ENCODE measurements at places on chromosomes 6 and 20.

DNA sequence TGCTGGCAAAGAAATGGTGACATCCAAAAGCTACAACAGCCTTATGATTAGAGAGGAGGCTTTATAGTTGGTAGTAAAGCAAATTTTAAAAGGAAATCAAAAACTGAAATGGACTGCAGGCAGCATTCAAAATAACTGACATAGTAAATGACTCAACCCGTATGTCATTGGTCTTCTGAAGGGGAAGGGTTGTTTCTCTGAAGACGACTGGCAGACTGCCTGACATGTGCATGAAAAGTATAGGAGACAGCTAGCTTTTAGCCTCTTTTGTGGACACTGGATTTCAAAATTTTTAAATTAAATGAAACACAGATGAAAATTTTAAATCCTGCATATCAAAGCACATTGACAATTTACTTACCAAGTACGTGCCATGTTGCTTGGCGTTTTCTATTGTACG lies 90.7 kb downstream of the TRMT6 start:
- no peak for DNase-seq

GRCh38 chr6:146974351-146974750 lies 229.9 kb upstream of the STXBP5 start:
- DNase-seq: no peak

GRCh38 chr6:25851961-25852360 lies 20.1 kb upstream of the SLC17A1 start:
- DNase-seq: no peak

GRCh38 chr20:64065974-64066343 lies 3.0 kb downstream of the TCEA2 start:
- no peak for DNase-seq

GRCh38 chr20:21019814-21020658 lies 86.1 kb downstream of the LINC00237 start:
- DNase-seq: no peak

DNA sequence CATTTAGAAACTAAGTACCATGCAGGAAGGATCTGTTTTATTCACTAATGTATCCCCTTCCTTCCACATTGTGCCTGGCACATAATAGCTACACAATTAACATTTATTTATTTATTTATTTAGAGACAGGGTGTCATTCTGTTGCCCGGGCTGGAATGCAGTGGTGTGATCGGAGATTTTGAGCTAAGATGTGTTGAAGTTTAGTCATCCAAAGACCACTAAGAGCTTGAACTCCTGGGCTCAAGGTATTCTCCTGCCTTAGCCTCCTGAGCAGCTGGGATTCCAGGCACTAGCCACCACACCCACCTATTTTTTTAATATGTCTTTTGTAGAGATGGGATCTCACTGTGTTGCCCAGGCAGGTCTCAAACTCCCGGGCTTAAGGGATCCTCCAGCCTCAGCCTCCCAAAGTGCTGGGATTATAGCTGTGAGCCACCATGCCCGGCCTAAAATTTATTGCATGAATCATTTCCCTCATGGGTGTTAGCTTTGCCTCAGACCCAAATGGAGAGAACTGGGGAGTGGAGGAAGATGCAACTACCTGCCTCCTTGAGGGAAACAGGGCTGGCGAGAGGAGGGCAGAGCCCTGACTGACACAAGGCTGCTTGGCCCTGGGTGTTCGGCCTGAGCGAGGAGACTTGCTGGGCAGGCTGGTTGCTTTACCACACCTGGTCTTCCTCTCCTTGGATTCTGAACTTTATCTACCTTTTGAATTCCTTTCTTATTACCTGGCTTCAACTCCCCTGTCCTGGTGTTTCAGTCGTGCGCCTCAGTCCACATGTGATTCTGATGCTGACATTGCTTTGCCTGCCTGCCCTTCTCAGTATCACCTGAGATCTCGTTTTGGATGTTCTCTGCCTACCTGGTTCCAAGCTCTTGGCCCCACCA lies 1.7 kb upstream of the DYNLT1 start:
- DNase-seq: no peak

DNA sequence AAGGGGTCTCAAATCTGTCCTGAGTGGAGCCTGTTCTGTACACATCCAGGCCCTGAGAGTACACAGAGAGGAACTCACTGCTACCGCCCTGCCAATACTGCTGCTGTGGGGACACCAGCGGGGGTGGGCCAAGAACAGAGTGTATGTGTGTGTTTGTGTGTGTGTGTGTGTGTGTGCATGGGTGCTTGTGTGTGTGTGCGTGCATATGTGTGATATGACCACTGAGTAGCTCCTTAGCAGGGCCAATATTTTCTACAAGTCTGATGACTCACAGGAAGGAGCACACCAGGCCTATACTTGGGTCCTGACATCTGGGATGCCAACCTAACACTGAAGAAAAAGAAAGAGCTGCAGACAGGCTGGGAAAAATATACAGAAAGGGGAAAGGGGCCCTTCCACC lies 1.4 kb downstream of the RAET1E start:
- DNase-seq: no peak

All from retinal pigment epithelial cell (primary cell).